CMK (cell line): ENCODE measurements at places on chromosomes 5 and 9.

- DNase-seq: no peak
Observed at GRCh38 chr5:67673618-67674017, 477.0 kb upstream of the CD180 start.

DNA sequence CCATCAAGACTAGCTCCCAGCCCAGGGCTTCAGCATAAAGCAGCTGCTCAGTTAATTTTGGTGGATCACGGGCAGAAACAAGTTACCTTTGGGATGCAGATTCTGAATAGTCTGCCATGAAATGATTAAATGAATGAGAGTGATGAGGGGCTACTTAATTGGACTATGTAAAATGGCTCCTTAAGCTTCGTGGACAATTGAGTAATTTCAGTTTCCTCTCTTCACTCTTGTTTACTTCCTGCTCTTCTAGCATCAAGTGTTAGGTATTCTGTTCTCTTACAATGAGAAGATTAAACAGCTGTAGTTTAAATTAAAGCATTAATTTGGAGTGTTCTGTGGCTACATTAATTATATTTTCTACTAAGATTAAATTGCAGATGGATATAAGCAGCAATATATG lies 28.1 kb downstream of the PIK3R1 start:
- DNase-seq: no peak

DNA sequence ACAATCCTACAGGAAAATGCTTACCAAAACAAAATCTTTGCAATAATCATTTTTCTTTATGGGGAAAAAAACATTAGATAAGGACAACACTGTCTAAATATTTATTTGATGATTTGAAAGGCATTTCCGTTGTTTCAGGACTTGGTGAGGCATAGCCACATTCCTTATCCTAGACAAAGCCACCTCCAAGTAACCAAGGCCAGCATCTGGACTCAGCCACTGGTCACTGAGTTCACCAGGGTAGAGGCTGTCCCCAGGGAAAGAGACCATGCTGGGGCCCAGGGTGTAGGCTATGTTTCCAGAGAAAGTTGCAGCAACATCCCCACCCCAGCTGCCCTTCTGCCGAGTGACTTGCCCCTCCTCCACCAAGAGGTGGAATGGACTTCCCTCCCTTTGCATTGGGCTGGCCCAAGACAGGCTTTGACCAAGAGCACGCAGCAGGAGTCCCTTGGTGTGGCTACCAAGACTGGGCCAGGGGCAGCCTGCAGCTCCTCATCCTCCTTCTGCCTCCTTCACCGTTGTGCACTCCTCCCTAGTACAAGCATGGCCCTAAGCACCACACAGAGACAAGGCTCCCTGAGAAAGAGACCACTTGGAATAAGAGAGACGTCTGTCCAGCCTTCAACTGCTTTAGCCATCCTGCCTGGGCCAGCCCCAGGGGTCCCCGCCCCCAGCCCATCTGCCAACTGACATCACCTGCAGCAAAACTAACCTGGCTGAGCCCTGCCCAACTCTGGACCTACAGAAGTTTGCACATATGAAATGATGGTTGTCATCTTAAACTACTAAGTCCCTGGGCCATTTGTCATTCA lies 68.1 kb upstream of the SPIN1 start:
- no peak for DNase-seq

DNA sequence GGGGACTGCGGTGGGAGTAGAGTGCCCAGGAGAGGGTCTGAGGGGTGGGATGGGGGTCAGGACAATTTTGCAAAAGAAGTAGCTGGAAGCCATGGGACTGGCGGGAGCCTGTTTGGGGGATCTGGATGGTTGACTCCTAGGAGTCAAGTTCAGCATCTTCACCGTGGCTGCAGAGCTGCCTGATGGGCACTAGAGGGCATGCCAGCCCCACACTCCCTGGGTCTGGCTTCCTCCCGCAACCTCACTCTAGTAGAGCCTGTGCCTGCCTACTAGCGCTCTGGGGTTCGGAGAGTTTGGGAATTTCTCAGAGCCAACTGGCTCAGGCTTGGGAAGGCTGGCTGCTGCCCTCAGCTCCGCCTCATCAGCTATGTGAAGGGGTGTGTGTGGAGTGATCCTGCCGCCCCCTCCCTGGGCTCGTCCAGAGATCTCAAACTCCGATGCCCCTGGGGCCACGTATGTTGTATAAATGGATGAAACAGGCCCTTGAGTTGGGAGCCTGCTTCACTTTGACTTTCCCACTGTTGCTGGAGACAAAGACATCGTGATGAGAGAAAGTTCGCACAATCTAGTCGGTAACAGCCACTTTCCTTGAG lies 10.8 kb downstream of the TSPAN17 start:
- no peak for DNase-seq

- no peak for DNase-seq
Observed at GRCh38 chr5:172488221-172488620, 33.9 kb upstream of the SH3PXD2B start.

DNA sequence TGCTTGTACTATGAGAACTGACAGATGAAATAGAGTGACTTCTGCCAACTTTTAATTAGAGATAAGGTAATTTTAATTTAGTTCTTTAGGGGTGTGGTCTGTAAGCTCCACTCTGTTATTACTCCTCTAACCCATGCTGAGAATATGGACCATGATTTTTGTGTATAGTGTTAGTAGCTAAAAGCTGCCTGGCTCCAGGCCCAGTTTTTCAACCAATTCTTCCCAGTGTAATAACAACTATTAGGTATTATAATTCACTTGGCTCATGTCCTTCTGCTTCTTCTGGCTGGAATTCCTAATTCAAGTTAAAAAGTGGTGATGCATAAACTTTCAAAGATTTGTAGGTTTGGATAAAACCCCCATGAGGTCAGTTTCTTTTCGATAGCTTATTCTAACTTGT lies 216.3 kb downstream of the ISL1 start:
- DNase-seq: no peak

- DNase-seq: no peak
Observed at GRCh38 chr5:181190711-181191525, 14.1 kb downstream of the TRIM7 start.

DNA sequence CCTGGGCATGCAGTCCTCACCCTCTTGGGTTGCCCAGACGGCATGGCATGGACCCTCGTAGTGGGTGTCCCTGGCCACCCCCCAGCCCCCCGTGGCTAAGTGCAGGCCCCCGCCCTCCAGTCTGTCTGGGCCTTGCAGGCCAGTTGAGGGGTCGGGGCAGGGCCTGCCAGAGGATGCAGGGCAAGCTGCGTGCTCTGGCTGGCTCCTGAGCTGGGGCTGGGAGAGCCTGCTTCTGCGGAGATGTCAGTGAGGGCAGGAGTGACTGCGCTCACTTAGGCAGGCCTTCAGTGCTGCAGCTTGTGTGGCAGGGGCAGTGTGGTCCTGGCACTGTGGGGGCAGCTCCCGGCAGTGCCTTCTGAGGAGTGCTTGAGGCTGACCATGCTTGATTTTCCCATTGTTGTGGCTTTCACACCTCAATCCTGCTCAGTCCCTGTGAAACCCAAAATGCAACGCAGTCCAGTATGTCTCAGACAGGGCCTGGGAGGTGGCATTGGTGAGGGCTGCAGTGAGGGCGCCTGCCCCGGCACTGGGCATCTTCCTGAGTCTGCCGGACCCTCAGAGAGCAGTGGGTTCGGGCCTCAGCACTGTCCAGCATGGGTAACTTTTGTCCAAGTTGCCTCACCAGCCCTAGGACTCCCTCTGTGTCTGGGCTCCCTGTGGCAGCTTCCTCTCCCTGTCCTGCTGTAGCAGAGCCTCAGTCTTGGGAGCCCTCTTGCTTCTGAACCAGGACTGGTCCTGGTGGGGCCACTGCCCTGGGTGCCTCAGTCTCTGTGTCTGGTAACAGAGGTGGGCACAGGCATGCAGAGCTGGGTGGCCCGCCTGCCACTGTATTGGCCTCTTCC lies 93.0 kb downstream of the PHF2 start:
- DNase-seq: no peak

- no peak for DNase-seq
Observed at GRCh38 chr5:136768457-136768856, 403.1 kb upstream of the TRPC7 start.

DNA sequence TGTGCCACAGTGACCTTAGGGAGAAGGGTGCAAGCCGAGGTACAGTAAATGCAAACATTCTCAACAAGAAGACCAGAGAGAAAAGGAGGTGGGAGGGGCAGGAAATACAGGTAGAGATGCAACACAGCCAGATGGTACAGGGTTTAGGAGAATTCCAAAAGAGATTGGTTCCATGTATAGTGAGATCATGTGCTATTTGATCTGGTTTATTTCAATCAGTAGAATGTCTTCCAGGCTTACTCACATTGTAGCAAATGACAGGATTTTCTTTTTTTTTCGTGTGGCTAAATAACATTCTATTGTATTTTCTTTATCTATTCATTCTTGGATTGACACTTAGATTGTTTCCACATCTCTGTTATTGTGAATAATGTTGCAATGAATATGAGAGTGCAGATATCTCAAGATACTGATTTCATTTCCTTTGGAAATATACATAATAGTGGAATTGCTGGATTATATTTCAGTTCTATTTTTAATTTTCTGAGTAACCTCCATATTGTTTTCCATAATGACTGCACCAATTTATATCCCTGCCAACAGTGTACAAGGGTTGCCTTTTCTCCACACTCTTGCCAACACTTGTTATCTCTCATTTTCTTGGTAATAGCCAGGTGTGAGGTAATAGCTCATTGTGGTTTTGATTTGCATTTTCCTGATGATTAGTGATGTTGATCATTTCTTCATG lies 107.8 kb upstream of the GAS1 start:
- no peak for DNase-seq

DNA sequence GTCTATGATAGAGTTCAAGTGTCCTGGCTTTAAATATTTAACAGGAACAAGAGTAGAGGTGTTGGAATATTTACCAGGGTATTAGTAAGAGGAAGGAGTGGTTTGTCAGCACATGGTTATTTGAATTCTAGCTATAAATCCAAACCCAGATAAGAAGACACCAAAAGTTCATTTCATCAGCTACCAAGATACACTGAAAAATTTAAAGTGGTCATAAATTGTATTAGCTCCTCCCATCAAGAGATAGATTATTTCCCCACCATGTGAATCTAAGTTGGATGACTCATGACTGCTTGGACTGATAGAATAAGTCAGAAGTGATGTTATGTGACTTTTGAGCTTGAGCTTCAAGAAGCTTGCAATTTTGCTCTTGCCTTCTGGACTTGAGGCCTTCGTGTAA lies 72.1 kb upstream of the GRAMD2B start:
- DNase-seq: no peak

GRCh38 chr5:41109186-41109585 lies 38.0 kb upstream of the MROH2B start:
- DNase-seq: no peak

GRCh38 chr5:10564838-10565784 lies 1.2 kb downstream of the ANKRD33B start:
- no peak for DNase-seq

- no peak for DNase-seq
Observed at GRCh38 chr9:94630833-94631232, 8.5 kb downstream of the FBP1 start.

DNA sequence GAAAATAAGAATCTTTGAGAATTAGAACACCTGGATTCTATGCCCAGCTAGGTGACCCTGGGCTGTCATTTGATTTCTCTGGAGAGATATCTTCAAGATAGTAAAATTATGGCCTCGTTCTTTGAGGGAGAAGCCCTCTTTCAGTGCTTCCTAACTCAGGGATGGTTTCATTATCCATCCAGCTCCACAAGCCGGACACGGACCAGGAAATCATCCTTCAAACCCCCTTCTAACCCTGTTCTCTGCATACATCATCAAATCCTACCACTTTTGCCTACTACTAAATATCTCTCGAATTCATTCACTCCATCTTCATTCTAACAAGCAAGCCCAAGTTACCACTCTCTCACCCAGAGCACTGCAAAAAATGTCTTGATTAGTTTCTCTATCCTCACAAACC lies 57.2 kb downstream of the MAPKAP1 start:
- no peak for DNase-seq

- no peak for DNase-seq
Observed at GRCh38 chr5:73625372-73625943, 538 bp upstream of the ARHGEF28 start.
